ENCODE measurements at places on chromosomes 4 and X.

GRCh38 chr4:68183417-68183816 lies 53.7 kb upstream of the TMPRSS11F start:
- no peak for DNase-seq

- DNase-seq: no peak
These were observed 76.2 kb downstream of the ARHGEF9 start for GRCh38 chrX:63708801-63709200.

DNA sequence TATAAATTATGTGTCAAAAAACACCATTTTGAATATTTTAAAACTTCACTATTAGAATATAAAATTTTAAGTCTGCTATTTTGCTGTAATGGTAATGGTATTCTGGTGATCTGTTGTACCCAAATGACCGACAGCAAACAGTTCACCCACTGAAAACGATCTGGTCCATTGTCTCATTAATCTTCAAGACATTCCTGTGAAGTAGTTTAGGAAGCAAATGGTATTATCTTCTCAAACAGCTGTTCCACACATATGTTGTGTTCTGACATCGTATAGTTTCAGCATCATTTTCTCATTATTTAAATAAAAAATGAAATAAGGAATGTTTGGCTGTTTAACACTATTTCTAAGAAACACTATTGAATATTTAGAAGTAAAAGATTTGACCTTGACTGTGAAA lies 98.1 kb downstream of the WWC2 start:
- DNase-seq: no peak

- no peak for DNase-seq
These were observed 54.9 kb downstream of the NDST4 start for GRCh38 chr4:115058533-115058932.

GRCh38 chrX:108148524-108148923 lies 56.9 kb downstream of the ATG4A start:
- DNase-seq: no peak

GRCh38 chr4:23384741-23385140 lies 505.1 kb downstream of the PPARGC1A start:
- peak; percentile 53 for DNase-seq

GRCh38 chrX:11131146-11131545 lies 20.0 kb downstream of the HCCS start:
- no peak for DNase-seq
